ENCODE measurements at places on chromosomes 12 and 14.

GRCh38 chr12:130026608-130027176 lies 122.9 kb upstream of the TMEM132D start:
- no peak for DNase-seq

DNA sequence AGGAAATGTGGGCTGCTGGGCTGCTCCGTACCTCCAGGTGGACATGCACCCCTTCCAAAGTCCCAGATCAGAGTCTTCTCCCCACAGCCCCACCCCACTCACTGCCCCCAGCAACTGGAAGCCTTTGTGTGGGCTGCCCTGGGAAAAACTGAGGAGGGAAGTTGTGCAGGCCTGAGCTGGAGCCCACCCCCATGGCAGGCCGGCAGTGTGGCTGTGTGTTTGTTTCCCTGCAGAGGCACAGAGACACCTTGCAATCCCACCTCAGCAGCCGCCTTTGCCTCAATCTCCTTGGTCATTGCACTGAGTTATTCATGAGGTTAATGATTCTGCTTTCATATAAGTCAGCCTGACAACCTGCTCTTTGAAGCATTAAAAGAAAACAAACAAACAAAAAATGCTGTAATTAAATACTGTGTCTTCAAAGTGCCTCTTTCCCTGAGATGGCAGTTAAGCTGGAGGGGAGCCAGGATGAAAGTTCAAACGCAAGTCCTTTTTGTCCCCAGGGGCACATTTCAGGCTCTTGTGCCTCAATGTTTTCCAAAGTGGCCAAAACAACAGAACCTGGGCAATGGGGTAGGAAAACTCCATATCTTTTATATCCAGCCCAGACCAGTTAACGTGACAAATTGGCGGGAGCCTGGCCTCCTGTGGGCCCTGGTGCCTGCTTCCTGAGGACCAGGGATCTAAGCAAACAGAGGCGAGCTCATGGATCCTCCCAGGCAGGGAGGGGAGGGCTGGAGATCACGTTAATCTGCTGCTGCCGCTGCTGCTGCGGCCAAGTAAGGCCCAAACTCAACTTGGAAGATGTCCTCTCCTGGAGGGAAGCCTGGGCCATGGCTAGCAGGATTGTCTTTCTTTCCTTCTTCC lies 51.9 kb upstream of the TSPAN11 start:
- no peak for DNase-seq

GRCh38 chr14:75340921-75341320 lies 62.3 kb downstream of the FOS start:
- DNase-seq = no peak

DNA sequence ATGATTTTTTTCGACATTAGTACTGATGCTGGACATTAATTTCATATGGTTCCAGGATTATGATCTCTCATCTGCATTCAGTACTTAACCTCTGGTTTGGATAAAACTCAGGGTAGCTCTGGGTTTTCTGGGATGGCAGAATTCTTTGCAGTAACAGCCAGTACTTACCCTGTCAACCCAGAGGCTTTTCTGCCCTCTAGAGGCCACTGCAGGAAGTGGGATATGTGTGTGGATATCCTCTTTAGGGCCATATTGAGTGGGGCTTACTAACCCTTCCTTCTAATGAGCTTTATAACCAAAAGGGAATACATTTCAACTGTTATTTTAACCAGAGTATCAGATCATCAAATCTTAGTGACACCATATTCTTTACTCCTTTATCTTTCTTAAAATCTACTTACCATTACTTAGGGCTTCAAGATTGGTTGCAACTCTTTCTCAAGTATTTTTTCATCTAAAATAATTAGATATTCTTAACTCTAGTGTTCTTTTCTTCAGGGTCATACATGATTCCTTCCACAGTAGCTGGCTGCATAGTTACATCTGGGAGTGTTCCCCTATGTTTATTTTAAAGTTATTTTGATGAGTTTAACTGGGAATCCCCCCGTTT lies 488.0 kb upstream of the STXBP6 start:
- no peak for DNase-seq

GRCh38 chr12:39620659-39621658 lies 1.4 kb upstream of the ABCD2 start:
- DNase-seq = no peak

GRCh38 chr12:11653215-11653753 lies 3.8 kb downstream of the ETV6 start:
- no peak for DNase-seq

GRCh38 chr12:129927316-129927900 lies 23.6 kb upstream of the TMEM132D start:
- no peak for DNase-seq

- DNase-seq = no peak
Measured at GRCh38 chr12:4858386-4858785, 51.3 kb upstream of the KCNA1 start.

DNA sequence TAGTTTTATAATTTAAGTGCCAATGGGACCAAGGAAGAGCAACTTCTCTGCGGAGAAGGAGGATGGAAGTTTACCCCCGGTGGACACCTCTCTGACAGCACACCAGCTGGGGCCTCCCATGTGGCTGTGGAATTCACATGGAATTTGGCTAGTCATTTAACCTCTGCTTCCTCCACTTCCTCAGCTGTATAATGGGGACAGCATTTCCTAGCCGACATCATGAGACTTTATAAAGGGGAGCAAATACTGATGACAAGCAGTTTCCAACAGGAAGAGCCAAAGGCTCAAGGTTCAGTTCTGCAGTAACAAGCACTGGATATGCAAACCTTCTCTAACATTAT lies 7.5 kb downstream of the DUSP6 start:
- DNase-seq = no peak

DNA sequence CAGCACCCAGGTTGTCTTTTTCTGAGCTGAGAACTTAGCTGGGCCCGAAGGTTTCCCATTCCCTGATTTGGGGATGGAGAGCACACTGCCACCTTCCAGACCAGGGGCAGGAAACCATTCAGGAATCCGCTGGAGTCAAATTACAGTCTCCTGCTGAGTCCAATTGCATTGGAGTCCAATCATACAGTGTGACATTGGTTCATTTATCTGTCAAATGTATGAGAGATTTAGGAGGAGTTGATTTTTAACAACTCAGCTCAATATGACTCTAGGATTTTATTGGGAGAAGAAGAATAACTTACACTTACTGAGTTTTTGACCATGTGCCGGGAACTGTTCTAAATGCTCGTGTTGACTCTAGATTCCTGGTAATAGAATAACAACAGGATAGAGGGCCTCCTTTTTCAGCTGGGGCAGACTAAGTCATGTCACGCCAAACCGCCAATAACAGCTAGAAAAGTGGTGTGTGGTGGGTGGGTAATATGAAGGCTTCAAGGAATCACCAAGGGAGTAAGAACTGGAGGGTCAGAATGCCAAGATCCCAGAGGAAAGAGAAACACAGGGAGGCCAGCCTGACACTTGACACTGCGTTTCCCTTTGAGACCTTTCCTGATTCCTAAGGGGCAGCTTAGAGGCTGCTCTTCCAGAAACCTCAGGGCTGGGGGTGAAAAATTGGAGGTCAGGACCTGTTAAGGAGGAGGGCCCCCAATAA lies 11.5 kb downstream of the SYNDIG1L start:
- no peak for DNase-seq

DNA sequence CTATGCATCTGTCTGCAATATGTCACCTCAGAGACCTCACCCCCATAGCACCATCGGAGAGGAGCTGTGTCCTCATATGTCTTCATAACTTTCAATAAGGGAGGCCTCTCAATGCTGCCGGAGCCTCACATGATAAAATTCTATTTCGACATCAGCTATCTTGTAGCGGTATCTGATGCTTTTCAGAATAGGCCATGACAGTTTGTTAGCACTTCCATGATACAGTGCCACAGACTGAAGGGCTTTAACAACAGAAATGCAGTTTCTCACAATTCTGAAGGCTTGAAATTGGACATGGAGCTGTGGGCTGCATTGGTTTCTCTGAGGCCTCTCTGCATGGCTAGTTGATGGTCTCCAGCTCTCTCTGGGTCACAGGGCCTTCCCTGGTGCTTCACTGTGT lies 125.0 kb upstream of the PZP start:
- no peak for DNase-seq

Measured in T1000 (cell line).